ENCODE measurements at places on chromosomes 2 and 18. TPM values are rescaled to one million over a fixed set of nuclear protein-coding genes. Genes with fewer than 3 reads are reported as not detected.

CDK15 gene
- total RNA-seq: 0.47 TPM

SERPINB11 gene
- total RNA-seq: not detected

UGP2 gene
- 86.1 TPM for total RNA-seq

GLS gene
- total RNA-seq: 69.4 TPM

SEPTIN2 gene
- total RNA-seq: 97.3 TPM

ABHD1 gene
- total RNA-seq: 0.94 TPM

MSH2 gene
- total RNA-seq: 11.9 TPM

TMEM247 gene
- not detected for total RNA-seq

FNDC4 gene
- total RNA-seq: 9.1 TPM

YWHAQ gene
- total RNA-seq: 85.6 TPM

REG3G gene
- total RNA-seq: not detected

AMMECR1L gene
- 14.2 TPM for total RNA-seq

CTNNA2 gene
- not detected for total RNA-seq

CSRNP3 gene
- 2.1 TPM for total RNA-seq

PTPRN gene
- not detected for total RNA-seq

SERPINB8 gene
- total RNA-seq: 100 TPM

CTDSP1 gene
- total RNA-seq: 64.8 TPM

SERPINB13 gene
- total RNA-seq: 15.4 TPM

QPCT gene
- total RNA-seq: 33.4 TPM

FOXI3 gene
- not detected for total RNA-seq

MYL1 gene
- not detected for total RNA-seq

HSBP1L1 gene
- 77.3 TPM for total RNA-seq

CD28 gene
- total RNA-seq: 0.27 TPM

UGT1A3 gene
- total RNA-seq: not detected

DCDC2C gene
- not detected for total RNA-seq

STON1 gene
- total RNA-seq: 6.9 TPM

CPO gene
- total RNA-seq: not detected

HOXD12 gene
- total RNA-seq: not detected

FEV gene
- not detected for total RNA-seq

NEU4 gene
- total RNA-seq: not detected

TM4SF20 gene
- not detected for total RNA-seq

MEP1B gene
- not detected for total RNA-seq

HAAO gene
- total RNA-seq: 2.9 TPM

ZC3H6 gene
- 14.4 TPM for total RNA-seq

TRIM43 gene
- total RNA-seq: not detected

DNAJB2 gene
- total RNA-seq: 134 TPM

RTTN gene
- 4.8 TPM for total RNA-seq

C2orf92 gene
- 18.4 TPM for total RNA-seq

MAL gene
- total RNA-seq: 5.7 TPM

WDR33 gene
- 31.6 TPM for total RNA-seq

REG1B gene
- total RNA-seq: not detected

GCC2 gene
- 19.6 TPM for total RNA-seq

DAPL1 gene
- 350 TPM for total RNA-seq

CCDC68 gene
- total RNA-seq: 1.3 TPM

CCDC74A gene
- 10.7 TPM for total RNA-seq

ACADL gene
- total RNA-seq: 2.5 TPM

STARD6 gene
- total RNA-seq: not detected

DNAH7 gene
- total RNA-seq: 0.34 TPM

All from lower leg skin (tissue), 4 donors.